ENCODE measurements at places on chromosomes 7 and 10.

DNA sequence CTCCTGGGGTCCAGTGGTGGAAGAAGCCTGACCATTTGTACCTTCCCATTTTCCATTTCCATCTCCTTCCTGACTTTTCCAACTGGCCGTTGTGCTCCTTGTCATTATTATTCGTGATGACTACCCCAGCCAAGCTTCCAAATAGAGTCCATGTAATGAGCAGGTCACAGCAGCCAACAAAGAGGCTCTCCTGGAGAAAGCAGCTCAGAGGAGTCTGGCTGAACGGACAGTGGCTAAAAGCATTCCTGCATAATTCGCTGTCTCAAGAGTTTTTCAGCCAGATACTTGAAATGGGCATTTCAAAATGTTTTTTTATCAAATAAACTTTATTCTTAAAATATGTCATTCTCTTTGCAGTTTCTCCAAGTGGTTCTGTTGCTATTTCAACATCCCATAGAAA lies 458.6 kb downstream of the INHBA start:
- no peak for DNase-seq

GRCh38 chr7:159093351-159093971 lies 51.2 kb downstream of the VIPR2 start:
- DNase-seq = no peak

GRCh38 chr10:52740913-52741675 lies 31.5 kb downstream of the MBL2 start:
- DNase-seq = no peak

- DNase-seq = peak; percentile 86
Measured at GRCh38 chr10:525565-526315, 163.7 kb downstream of the DIP2C start.

- no peak for DNase-seq
Measured at GRCh38 chr10:71368643-71369042, 28.1 kb upstream of the CDH23 start.

DNA sequence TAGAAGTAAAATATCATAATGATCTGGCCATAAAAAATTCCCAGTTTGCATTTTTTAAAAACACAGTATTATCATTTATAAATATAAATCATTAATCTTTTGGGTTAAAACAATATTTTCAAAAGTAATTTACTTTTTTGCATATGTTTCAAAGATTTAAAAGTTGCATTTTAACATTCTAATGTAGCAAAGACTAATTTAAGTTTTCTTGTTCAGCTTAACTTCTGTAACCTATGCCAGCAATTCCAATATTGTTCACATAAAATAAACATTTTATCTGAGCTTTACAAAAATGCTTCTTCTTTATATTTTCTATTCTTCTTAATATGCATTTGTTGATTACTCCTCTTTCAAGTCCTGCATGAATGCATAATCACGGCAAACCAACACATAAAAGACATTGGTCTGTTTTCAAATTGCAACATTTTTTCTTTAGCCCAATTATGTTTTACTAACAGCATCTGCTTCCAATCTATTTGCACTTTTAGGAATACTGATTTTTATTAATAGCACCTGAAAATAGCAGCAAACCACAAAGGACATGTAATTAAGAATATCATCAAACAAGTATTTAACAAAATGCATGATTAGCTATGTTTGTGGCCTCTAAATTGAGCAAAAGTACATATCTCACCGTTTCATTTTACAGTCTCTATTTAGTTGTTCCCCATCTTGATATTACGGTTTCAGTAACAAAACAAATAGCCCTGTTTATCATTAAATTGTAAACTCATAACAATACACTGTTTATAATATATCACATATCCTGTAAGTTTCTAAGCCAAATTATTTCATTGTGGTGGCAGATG lies 286.9 kb upstream of the NFE2L3 start:
- DNase-seq = no peak

All from gastrocnemius medialis (tissue), 4 donors.